A172 (cell line): ENCODE measurements at places on chromosomes 4 and X. TPM values are rescaled to one million over a fixed set of nuclear protein-coding genes. Genes with fewer than 3 reads are reported as not detected.

ARHGAP24 gene
- 1.3 and 2.6 TPM in 2 replicates for total RNA-seq

TACR3 gene
- total RNA-seq, result not detected in 2 replicates

NKX1-1 gene
- total RNA-seq, result not detected in 2 replicates

PDCL2 gene
- 2.9 TPM in 1 of 2 replicates, not detected in the other for total RNA-seq

NHSL2 gene
- not detected in 2 replicates for total RNA-seq
